ENCODE measurements at places on chromosomes 7 and 10.

DNA sequence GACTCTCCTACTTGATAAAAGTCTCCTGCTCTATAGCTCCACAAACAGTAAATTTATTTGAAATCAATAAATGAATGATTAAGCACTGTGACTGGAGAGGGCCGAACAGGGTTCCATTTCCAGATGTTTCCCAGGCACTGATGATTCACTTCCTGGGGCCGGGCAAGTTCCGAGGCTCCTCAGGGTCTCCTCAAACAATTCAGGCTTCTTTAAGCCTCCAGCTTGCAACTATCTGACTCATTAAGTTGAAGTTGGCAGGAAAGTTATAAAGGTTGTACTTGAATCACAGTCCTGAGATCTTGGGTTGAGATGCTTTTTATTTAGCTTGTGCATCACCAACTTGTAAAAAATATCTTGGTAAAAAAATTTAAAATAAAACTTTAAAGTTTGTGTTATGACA is 612.9 kb downstream of the DNAJB6 start:
- no peak for DNase-seq

GRCh38 chr7:105816266-105816843 is 60.0 kb downstream of the ATXN7L1 start:
- DNase-seq = no peak

DNA sequence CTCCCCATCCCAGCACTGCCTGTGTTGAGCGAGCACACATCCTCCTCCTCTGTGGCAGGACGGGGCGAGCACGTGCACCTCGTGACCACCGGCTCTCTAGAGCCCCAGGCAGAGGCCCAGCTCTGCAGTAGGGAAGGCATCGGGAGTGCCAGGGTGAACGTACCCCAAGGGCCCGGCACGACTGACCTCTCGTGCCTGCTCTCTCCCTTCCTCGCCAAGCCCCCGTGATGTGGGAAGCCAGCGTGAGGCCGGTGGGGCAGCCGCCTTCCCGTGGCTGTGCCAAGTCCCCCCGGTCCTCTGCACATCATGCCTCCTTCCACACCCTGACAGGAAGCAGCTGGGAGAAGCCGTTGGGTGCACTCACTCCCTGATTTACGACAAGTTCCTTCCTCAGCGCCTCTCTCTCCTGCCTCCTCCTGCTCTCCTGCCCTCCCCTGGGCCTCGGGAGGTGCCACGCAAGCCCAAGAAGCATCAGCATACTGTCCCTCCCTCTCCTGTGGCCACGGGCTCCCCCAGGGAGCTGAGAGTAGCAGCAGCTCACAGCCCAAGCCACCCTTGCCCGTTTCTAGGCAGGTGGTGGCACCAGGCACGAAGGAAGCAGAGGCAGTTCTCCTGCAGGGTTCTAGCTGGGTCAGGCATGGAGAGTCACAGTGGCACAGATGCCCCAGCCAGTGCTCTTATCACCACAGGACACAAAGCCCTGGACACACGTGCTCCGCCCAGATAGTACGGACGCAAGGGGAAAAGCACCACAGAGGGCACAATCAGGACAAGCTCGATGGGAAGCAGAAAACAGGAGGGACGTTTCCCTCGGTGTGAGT is 47.0 kb downstream of the AMZ1 start:
- DNase-seq = no peak

- no peak for DNase-seq
Measured at GRCh38 chr7:140771826-140772225, 75.3 kb downstream of the NDUFB2 start.

DNA sequence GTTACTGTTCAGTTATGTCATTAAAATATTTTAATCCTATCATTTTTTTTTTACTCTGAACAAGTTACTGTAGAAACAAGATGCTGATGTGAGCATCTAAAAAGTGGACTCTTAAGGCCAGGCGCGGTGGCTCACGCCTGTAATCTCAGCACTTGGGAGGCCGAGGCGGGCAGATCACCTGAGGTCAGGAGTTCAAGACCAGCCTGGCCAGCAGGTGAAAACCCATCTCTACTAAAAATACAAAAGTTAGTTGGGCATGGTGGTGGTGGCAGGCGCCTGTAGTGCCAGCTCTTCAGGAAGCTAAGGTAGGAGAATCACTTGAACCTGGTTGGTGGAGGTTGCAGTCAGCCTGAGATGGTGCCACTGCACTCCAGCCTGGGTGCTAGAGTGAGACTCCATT is 2.9 kb downstream of the WAC start:
- no peak for DNase-seq

DNA sequence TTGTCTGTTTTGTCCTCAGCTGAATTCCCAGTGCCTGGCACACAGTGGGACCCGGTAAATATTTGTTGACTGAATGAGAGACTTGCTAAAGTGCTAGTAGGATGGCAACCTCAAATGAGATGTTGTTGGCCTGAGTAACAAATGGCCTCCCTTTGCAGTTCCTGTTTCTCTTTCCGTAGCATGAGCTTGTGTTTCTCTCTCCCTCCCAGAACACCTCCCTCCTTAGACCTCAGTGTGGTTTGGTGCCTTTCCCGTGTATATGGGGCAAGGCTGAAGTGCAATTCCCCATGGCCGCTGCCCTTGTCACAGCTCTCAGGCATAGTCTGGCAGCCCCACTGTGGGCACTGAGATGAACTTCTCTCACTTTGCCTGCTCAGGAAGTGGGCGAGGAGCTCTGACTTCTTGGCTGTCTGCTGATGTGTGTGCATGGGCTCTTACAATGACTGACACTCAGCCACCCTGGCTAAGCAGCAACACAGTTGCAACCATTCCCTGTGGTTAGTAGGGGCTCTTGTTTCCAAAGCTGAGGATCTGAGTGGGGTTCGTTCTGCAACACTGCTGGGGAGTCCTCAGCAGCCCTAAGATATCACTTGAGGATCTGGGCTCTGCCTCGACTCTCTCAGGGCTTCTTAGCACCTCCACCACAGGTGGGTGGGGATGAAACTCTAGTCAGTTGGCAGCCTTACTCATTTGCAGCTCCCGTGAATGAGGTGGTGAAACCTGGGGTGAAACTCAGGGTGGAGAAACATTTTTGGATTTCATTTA is 136.1 kb downstream of the ICA1 start:
- DNase-seq = peak; percentile 85

DNA sequence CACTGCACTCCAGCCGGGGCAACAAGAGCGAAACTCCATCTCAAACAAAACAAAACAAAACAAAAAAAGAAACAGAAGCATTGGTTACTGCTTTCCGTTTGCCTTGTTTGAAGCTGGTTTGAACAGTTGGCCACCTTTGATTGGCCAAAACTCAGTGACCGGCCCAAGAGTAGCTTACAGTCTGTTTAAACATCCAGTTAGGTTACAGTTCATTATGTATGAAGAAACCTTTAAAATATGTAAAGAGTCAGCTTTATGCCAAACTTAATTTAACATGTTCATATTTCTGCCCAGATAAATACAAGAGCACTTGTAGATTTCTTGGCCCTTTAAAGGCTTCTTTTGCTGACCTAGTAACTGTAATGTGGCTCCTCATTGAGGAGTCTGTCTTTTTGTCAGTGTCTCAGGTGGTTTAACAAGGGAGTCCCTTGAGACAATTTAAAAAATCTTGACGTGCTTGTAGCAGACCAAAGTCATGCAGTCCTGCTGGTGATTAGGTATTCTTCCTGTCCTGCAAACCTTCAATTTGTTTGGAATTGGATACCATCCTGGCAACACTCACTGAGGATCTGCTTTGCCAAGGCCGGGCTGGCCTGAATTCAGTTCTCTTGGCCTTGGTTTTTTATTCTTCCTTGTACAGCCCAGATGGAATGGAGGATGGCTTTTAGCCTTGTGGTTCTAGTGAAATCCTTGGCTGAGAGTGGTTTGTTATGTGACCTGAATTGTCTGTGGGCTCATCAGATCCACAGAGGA is 128.9 kb downstream of the PLXDC2 start:
- no peak for DNase-seq

GRCh38 chr7:129872054-129872453 is 80.7 kb downstream of the UBE2H start:
- DNase-seq = peak; percentile 37

DNA sequence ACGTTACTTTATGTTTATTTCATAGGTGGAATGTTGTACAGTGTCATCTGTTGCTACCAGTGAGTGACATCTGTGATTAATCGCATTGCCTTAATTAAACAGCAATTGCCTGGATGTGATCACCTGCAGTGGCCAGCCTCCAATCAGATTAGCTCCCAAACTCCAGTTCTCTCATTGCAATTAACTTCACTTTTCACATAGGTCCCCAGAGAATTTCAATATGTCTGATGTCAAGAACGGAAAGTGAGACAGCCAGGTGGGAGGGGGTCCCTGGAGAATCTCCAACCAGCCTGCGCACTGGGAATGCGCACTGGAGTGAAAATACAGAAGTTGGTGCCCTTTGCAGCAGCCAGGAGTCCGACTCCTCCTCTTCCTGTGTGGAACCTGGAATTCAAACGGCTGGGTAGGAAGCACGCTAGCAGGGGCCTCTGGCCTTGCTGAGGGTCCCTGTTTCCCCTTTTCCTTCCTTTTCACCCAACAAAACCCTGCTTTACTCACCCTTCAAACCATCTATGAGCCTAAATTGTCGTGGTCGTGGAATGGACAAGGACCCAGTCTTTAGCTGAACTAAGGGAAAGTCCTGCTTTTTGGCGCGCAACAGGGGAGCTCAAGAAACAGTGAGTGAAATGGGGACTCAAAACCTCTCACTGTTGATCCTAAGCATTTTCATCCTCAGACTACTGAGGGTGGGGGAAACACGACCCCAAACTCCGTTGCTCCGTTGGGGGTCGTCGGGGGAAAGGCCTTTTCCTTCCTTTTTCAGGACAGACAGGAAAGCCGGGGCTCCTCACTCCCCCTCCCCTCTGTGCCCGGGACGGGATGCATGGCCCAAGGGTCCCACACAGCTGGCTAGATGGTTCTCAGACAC is 1355.5 kb upstream of the LRRTM3 start:
- no peak for DNase-seq

DNA sequence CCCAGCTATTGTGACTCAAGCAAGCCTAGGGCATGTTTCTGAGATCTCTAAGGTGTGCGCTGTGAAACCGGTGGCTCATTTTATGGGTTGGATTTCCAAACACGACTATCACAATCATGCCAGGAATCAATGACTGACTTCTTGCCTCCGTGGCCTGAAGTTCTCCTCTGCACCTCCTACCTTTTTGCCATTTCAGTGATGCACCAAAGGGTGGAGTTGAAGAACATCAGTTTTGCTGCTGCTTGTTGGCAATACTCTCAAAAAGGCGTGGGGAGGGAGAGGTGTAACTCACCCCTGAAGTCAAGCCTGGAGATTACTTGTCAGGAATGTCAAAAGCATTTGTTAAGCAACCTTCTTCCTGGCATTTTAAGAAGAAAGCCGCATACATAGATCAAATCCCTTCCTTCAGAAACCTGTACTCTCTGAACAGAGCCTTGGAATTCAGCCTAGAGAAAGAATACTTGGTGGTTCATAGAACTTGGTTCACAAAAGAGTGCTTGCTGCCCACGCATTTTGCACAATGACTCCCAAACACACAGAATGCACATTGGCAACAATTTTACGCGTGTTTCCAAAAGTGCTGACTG is 41.0 kb downstream of the KIAA1217 start:
- no peak for DNase-seq

- DNase-seq = no peak
Measured at GRCh38 chr10:2935647-2936386, 131.5 kb upstream of the PFKP start.

GRCh38 chr7:35971133-35971891 is 170.5 kb downstream of the SEPTIN7 start:
- DNase-seq = no peak

- DNase-seq = no peak
Measured at GRCh38 chr10:69863580-69863979, 61.9 kb downstream of the COL13A1 start.

DNA sequence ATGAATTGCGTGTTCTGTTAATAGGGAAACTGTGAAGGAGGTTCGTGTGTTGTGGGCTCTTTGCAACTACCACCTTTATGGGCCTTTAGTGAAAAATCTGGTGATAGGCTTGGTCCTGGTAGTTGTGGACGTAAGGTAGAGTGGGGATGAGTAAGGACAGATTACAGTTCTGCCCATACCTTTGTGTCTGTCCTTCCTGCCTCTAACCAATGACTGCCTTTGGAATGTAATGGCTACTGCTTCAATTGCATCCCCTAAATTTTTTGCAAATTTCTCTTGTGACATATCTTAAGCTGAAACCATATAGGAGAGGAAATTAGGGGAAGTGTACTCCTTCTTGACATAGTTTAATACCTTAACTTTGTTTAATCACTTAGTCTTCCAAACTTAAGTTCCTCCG is 82.3 kb downstream of the ADK start:
- no peak for DNase-seq

- DNase-seq = no peak
Measured at GRCh38 chr7:39421661-39422060, 144.5 kb upstream of the YAE1 start.

DNA sequence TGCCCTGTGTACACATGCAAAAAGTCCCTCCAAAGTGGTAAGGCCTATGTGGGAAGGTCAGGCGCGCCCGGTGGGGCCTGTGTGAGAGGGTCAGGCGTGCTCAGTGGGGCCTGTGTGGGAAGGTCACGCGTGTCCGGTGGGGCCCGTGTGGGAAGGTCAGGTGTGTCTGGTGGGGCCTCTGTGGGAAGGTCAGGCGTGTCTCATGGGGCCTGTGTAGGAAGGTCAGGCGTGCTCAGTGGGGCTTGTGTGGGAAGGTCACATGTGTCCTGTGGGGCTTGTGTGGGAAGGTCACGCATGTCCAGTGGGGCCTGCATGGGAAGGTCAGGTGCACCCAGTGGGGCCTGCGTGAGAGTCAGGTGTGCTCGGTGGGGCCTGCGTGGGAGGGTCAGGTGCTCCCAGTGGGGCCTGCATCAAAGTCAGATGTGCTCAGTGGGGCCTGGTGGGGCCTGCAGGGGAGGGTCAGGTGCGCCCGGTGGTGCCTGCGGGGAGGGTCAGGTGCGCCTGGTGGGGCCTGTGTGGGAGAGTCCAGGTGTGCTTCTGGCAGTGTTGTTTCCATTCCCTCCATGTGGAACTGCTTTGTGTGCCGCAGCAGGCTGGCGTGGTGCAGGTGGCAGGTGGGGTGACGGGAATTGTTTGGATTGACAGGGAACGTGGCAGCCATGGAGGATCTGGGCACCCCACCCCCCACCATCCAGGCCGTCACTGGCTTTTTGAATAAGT is 15.4 kb downstream of the LRRC27 start:
- DNase-seq = no peak

DNA sequence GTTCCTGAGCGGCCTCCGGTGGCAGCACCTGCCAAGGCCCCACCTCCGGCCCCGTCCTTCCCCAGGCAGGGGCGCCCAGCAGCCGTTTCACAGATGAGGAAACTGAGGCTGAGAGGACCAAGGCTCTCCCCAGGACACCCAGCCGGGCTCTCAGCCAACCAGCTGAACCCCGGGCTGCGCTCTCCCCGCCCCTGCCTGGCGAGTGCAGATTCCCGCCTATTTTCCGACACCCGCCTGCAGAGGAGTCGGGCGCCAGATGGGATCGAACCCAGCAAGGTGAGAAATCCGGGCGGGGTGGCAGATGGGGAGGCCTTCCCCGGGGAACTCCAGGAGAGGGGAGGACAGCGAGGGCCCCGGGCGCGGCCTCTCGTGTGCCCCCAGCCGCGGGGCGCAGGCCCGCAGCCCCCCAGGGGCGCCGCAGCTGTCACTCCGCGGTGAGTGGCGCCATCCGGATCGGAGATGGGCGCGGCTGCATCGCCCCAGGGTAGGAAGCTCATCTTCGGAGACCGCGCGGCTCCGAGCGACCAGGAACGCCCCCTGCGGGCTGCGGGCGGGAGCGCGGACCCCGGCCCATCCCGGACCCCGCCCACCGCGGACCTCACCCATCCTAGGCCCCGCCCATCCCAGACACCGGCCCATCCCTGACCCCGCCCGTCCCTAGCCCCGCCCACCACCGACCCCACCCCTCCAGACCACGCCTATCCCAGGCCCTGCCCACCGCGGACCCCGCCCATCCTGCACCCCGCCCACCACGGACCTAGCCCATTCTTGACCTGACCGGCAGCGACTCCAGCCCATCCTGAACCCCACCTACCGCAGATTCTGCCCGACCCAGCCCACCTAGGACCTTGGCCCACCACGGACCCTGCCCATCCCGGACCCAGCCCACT is 90.3 kb downstream of the MICALL2 start:
- peak; percentile 52 for DNase-seq

Data from stimulated activated CD4-positive, alpha-beta T cell treated with anti-CD3 and anti-CD28 coated beads, Interleukin-1b, Interleukin-23, amount 100 ng/mL, for 48 hours (primary cell).